ENCODE measurements at places on chromosomes 1 and 21.
A peak's percentile ranks its signal among the peaks of the same experiment; 100 is the strongest.

DNA sequence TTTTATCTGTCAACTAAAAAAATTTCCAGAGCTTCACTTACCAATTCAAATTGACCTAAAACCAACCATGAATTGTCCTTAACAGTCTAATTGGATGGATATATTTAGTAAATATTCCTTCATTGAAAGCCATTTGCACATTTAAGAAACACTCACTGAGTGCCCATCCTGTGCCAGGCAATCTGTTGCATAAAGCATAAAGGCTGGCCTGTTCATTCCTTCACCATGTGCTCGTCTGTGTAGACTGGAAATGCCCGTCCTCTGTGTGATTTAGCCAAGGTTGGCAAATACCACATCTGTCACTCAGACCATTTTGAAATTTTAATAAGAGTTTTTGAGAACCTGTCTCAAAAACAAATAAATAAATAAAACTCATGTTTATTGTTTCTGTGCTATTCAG lies 57.1 kb downstream of the ZNF684 start:
- no peak for DNase-seq

GRCh38 chr1:6272452-6272851 lies 11.6 kb upstream of the GPR153 start:
- DNase-seq: no peak

GRCh38 chr1:157201767-157202166 lies 63.6 kb upstream of the ETV3 start:
- no peak for DNase-seq

DNA sequence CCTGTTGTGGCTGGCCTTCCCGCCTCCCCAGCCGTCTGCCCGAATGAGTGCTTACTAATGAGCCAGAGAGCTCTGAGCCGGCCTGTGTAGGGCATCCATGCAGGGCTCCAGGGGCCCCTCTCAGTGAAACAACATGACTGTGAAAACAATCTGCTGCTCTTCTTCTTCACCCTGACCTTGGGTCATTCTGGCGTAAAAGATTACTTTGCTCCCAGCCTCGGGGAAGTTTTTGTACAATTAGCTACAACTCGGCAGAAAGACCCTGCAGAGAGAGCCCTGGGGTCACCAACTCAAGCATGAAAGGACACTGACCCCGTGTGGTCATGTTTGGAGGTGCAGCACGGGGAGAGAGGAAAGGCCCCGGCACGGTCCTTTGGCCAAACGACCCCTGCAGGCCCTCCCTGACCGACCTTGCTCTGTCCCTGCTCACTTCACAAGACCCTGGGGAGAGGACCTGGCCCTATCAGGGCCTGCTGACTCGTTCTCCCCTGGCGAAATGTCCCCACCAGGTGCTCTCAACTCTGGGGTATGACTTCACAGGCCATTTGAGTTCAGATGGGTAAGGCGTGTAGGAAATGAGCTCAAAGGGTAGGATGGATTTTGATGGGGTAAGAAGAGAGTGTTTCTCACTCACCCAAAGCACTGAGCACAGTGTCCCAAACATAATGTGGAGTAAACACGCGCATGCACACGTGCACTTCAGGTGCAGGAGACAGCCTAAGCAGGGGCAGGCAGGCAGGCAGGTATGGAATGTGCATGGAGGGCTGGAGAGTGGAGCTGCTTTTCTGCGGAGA lies 22.9 kb upstream of the FAM20B start:
- peak; percentile 63 for DNase-seq

- DNase-seq: no peak
These were observed 4.8 kb upstream of the TDRD10 start for GRCh38 chr1:154497026-154497806.

- DNase-seq: no peak
These were observed 93.9 kb upstream of the PALMD start for GRCh38 chr1:99551812-99552614.

DNA sequence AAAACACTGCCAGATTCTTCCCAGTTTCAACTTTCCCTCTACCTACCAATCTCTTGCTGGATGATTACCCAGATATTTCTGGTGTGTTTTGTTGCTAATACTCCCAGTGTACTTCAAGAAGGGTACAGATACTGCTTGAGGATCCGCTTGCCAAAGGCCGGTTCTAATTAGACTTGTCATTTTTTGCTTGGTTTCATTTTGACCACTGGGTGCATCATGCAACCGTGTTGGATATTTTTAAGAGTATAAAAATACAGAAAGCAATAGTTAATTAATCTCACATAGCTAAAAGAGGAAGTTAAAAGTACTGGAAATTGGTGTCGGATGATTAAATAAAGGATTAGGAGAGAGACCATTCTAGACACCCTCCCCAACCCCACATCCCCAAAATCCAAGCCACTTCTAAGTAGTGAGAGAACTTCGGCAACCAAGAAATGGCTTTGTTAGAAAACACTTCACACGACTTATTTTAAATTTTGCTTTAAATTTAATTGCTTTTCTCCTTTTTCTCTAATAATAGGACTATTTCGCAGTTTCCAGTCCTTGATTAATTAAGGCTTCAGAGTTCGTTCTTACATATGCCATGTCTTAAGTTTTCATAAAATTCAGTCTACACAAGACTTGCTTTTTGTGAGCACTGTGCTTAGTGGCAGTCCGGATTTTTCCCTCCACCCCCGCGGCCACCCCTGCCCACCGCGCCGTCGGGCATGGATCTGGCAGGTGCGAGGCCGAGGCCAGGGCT lies 2.5 kb upstream of the CDKN2C start:
- DNase-seq: no peak

DNA sequence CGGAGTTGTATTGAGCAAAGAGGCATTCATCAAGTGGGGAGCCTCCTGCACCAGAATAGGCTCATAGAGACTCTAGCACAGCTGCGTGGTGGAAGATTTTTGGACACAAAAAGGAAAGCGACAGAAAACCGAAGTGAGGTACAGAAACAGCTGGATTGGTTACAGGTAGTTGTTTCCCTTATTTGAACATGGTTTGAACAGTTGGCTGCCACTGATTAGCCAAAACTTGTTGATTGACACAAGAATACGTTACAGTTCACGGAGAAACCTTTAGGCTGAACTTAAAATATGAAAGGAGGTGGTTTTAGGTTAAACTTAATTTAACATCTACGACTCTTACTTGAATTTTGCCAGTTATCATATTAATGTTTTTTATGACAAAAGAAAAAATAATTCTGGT lies 89.1 kb downstream of the ZNF326 start:
- DNase-seq: no peak

GRCh38 chr1:234212764-234213657 lies 160.2 kb upstream of the COA6 start:
- DNase-seq: no peak

DNA sequence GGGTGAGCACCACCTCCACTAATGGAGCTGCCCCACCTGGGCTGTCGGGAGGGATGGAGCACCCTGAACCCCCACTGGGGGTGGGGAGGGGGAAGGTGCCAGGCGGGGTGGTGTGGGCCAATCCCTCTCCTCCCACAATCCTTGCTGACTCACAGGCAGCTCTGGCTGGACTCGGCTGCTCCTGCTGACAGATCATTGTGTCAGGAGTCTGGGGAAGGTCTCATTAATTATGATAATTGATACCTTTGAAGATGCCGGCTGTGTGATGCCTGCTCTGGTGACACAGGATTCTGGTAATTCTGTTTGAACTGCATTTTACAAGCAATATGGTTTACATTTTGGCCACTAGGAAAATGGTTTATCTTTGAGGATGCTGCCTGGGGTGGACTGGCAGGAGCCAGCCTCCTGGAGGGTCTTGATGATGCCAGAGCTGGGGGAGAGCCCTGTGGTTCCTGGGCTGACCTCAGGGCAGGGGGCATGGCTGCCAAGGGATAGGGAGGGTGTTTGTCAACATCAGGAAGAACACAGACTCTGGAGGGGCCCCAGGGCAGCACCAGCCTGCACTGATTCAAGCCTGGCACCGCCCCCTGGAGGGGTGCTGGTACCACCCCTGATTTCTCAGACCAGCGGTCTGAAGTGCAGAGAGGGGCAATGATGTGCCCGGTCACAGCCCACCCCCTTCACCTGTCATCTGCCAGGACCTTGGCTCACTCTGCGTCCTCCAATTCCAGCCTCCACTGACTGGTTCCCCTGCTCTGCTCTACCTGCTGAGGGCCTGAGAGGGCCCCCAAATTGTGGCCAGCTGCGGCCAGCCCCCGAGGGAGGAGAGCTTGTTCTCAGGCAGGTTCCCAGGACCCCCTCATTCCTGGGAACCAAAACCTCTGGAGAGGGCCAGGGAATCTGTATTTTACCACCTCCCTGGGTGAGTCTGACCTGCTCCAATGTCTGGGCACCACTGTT lies 338.8 kb downstream of the MATN1 start:
- DNase-seq: no peak

- DNase-seq: no peak
These were observed 50.2 kb upstream of the DNAH14 start for GRCh38 chr1:224879162-224879803.

GRCh38 chr1:228293393-228293792 lies 85.5 kb downstream of the OBSCN start:
- DNase-seq: no peak

GRCh38 chr1:241644259-241644658 lies 4.1 kb upstream of the CHML start:
- DNase-seq: no peak

DNA sequence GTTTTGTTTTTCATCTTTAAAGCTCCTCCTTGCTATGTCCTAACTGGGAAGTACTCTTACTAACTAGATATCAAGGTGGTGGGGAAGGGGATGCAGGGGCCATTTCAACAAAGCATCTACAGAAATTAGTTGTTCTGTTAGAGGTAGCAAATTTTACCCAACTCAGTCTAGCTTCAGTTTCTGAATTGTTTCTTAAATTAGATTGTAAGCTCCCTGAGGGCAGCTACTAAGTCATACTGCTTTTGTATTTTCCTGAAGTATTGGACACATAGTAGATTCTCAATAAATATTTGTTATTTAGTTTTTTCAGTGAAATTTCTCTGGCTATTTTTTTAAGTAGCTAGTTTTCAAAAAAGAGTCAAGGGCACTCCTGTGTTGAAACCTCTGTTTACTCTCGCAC lies 1.8 kb downstream of the UBAP2L start:
- DNase-seq: no peak

GRCh38 chr1:196515904-196516303 lies 92.3 kb downstream of the KCNT2 start:
- DNase-seq: no peak
